ENCODE measurements at places on chromosomes 11 and 22. TPM values are rescaled to one million over a fixed set of nuclear protein-coding genes. Genes with fewer than 3 reads are reported as not detected.
A peak's percentile ranks its signal among the peaks of the same experiment; 100 is the strongest.

The PRG3 gene
- total RNA-seq = not detected

GRCh38 chr22:35893698-35894097, 134.9 kb downstream of the RBFOX2 start:
- no peak for DNase-seq

The APOC3 gene
- not detected for total RNA-seq

DNA sequence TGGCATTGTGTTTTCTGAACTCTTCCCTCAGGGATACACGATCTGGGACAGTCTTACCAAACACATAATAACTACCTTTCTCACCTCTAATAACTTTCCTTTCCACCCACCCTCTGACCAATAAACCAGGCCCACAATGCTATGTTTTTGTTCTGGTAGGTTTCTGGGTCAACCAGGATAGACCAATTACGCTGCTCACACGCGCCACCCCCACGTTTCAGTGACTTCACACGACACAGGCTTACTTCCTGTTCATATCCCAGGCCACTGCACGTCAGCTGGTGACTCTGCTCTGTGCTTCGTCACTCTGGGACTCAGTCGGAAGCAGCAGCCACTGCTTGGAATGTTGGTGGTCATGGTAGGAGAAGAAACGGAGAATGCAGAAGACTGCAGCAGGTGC, 2.5 kb downstream of the KRTAP5-4 start:
- DNase-seq = no peak

The MS4A3 gene
- total RNA-seq = not detected

The AGBL2 gene
- 2.2 TPM for total RNA-seq

DNA sequence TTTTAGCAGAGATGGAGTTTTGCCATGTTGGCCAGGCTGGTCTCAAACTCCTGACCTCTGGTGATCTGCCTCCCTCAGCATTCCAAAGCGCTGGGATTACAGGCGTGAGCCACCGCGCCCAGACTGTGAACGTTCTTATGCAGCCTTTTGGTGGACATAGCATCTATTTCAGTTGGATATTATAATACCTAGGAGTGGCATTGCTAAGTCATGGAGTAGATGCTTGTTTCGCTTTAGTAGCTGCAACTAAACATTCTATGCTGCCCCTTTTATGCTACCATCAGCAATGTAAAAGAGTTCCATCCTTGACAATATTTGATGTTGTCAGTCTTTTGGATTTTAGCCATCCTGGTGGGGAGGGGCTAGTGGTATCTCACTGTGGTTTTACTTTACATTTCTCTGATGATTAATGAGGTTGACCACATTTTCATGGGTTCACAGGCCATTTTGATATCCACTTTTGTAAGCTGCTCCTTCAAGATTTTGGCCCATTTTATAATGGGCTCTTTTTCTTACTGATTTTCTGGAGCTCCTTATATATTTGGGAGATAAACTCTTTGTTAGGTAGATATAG, 16.5 kb upstream of the APOBEC3A start:
- no peak for DNase-seq

DNA sequence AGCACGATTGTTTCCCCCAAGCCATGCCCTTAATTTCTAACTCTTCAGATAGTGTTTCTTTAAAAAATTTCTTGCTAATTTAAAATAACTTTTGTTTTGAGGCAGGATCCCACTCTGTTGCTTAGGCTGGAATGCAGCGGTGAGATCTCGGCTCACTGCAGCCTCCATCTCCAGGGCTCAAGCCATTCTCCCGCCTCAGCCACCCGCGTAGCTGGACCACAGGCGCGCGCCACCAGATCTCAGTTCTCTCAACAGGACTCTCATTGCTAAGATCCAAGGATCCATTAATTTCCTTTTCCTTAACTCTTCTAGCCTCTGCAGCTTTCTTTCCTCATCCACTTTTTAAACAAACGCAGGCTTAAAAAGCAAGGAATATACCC, 327 bp upstream of the MED17 start:
- no peak for DNase-seq

GRCh38 chr11:23725752-23726151, 771.1 kb upstream of the LUZP2 start:
- no peak for DNase-seq

DNA sequence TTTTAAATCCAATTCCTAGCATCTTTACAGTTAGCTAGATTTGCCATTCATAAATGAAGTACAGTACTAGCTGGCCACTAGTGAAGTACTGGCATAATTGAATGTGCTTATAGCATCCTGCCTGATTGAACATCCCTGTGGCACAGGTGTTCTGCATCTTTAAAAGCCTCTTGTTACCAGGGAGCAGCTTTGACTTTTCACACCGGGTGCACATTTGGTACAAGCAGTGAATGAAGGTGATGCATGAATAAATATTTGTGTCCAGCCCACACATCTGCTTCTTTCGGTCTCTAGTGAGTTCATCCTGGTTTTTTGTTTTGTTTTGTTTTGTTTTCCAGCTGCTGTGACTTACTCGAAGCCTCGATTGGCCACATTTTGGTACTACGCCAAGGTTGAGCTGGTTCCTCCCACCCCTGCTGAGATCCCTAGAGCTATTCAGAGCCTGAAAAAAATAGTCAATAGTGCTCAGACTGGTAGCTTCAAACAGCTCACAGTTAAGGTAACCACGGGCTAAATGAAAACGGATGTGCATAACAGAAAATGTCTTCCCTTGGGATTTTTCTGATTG, 5.3 kb downstream of the ATP5MG start:
- DNase-seq = no peak

The SYTL2 gene
- total RNA-seq = 17.4 TPM

GRCh38 chr11:124759266-124760204, 2.6 kb downstream of the ESAM start:
- no peak for DNase-seq

GRCh38 chr11:46352063-46352841, 5.0 kb downstream of the DGKZ start:
- DNase-seq = no peak

DNA sequence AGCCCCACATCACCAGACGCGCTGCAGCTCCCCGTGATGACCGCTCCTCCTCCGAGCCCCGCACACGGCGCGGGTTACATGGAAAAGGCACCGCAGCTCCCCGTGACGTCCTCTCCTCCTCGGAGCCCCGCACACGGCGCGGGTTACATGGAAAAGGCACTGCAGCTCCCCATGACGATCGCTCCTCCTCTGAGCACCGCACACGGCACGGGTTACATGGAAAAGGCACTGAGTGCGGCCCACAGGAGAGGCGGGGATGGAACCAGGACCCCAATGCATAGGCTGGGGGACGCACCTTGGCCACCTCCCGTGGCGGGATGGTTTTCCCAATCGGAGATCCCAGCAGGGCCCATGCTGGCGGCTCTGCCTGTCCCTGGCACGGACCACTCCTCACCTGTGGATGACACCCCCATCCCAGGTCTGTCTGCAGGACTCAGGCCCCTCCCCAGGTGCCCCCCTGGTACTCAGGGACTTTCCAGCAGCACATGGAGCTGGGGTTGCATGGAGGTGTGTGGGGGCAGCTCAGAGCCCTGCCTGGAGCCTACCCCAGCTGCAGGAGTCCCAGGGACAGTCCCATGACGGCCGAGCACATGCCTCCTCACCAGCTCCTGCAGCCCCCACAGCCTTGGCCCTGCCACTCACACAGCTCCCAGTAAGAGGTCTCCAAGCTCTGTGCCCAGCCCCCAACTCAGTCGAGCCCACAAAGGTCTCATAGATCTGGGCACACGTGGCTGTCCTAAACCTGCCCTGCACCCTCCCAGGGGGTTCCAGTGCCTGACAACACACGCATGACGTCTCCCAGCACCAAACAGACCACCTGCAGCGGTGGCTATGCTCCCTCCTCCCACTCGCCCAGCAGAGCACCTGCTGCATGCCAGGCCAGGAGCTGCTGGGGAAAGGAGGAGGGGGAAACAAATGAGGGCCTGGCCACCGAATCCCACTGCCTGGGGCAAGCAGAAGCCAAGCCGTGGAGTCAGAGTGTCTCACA, 166.6 kb downstream of the BRD1 start:
- DNase-seq = no peak

- DNase-seq = no peak
Measured at GRCh38 chr11:119726585-119727522, 2.1 kb downstream of the NECTIN1 start.

GRCh38 chr11:120540744-120541465, 29.4 kb downstream of the GRIK4 start:
- no peak for DNase-seq

GRCh38 chr22:42375982-42376381, 56.2 kb downstream of the NFAM1 start:
- no peak for DNase-seq

DNA sequence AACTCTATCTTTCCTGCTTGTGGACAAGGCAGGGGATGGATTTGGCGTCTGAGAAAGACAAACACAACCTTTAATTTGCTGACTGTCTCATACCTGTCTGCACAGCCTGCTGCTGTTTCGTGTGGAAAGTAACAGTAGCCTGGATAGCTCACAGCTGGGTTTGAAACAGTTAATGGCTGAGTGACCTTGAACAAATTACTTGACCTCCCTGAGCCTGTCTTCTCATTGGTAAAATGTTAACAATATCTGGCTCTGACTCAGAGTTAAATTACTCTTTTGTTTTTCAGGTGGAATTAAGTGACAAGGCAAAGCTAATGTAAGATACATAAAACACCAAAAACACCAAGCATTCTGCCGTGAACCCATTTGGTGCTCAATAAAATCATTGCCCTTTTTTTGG, 41.1 kb upstream of the ADA2 start:
- no peak for DNase-seq

GRCh38 chr11:113531575-113532451, 56.6 kb upstream of the DRD2 start:
- DNase-seq = peak; percentile 75

GRCh38 chr11:114033066-114033465, 26.4 kb upstream of the ZBTB16 start:
- no peak for DNase-seq

DNA sequence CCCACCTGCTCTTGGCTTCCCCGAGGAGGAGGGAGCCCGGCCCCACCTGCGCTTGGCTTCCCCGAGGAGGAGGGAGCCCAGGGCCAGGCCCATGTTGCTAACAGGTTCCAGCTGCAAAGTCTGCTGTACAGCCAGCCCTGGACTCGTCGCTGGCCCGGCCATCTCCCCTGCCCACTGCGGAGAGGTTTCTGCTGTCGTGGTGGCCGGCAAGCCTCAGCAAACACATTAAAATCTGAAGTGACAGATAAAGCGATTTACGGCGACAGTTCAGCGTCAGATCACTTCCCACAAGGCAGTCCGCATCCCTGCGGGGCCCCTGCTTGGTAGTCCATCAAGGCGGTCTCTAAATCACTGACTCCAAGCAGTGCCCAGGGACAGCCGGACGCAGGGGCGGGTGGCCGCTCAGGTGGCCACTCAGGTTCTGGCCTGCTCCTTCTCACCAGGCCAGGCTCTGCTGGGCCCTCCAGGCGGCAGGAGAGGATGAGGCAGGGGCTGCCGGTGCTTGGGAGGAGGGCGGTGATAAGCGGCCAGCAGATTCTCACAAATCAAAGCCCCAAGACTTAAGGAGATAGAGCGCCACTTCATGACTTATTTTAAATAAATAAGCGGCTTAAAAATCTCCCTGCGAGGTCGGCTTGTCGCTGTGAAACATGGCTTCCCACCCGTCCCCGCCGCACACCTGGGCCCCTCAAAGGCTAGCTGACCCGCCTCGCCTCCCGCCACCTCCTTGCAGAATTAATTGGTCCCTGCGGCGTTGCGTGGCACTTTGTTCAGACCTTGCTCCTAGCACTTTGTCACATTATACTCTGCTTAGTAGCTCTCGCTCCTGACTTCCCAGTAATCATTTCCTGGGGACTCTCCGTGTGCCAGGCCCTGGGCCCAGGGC, 21.1 kb downstream of the MACROD1 start:
- DNase-seq = no peak

The PLAAT2 gene
- not detected for total RNA-seq

The XRCC6 gene
- total RNA-seq = 158 TPM

GRCh38 chr11:21892736-21893564, 299.9 kb upstream of the ANO5 start:
- DNase-seq = no peak

The GNAZ gene
- total RNA-seq = 11.3 TPM

The LRRN4CL gene
- total RNA-seq = 45.2 TPM

The OR8A1 gene
- not detected for total RNA-seq

GRCh38 chr11:44266056-44266780, 43.7 kb downstream of the ALX4 start:
- no peak for DNase-seq

DNA sequence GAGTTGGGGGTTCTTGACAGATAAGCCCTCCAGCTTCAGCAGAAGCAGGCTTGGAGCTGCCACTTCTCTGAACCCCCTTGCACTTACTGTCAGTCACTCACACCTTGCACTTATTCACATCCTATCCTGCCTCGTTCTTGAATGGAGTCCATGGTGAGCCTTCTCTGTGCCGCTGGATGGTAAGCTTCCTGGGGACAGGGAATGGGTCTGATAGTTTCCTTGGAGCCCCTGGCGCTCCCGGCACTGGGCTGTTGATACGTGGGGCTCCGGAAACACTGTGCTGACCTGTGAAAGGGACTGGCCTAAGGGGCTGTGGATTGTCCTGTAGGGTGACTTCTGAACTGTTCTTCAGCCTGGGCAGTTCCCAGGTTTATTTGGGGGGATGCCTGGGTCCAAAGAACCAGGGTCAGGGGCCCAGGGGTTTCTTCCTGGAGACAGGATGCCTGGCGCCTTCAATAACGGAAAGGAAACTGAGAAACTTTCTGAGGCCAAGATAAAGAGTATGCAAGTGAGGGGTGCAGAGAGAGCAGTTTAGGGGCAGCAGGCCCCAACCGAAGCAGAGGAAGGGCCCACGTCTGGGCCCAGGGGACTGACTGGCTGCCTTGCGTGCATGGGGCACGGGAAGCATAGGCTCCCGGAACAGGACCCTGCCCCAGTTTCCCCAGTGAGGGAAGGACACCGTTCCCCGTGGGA, 709 bp upstream of the ST3GAL4 start:
- DNase-seq = peak; percentile 89

- DNase-seq = no peak
Measured at GRCh38 chr11:118631142-118631909, 23.9 kb downstream of the PHLDB1 start.

DNA sequence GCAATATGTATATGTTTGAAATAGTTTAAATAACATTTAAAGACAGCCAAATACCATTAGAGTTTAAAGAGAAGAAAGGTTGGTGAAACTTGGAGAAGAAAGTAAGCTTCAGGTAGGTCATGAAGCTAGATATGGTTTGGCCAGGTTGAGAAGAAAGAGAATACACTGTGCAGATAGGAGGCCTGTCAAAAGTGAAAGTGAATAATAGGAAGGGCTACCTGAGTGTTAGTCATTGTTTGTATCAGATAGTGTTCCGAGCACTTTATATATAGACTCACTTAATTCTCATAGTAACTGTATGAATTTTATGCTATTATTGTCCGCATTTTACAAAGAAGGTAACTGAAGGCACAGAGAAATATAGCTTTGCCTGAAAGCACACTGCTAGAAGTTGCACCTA, 56.9 kb downstream of the USP47 start:
- DNase-seq = no peak

GRCh38 chr11:94876222-94876621, 97.1 kb downstream of the CWC15 start:
- no peak for DNase-seq

DNA sequence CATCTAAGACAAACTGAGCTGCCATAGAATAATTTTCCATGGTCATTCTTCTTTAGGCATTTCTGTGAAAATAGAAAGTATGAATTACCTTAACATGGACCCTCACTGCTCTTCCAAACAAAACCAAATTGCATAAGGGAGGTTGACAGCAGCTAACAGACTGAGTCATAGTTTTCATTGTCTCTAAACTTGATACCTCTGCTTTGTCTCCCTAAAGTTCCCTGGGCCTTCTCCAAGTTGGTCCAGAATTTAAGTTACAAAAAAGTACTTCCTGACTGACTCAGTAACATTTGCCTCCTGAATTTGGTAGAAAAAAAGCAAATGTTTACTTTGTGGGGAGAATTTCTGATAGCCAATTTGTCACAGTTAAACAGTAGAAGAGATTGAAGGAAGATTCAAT, 3.0 kb downstream of the OR8D1 start:
- no peak for DNase-seq

The IL18BP gene
- total RNA-seq = 2.7 TPM
